ENCODE measurements at places on chromosomes 4 and X.

- no peak for DNase-seq
These were observed 2.9 kb downstream of the NDST4 start for GRCh38 chr4:115110191-115111181.

DNA sequence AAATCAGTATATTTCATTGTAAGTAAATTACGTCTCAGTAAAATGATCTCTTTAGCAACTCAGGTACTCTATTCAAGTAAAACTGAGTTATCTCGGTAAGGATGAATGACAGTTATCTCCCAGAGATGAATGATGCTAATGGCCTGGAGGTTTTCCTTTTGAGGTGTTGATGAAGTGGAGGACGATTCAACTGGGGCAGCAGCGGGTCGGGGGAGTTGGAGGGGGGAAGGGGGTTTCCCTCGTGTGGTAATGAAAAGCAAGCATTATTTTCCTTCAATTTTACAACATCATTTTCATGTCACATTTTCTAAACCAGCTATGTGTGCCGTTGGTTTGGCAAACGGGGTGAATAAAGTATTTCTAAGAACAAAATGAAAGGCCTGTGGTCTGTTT, 92.4 kb upstream of the ATXN3L start:
- DNase-seq, result no peak

DNA sequence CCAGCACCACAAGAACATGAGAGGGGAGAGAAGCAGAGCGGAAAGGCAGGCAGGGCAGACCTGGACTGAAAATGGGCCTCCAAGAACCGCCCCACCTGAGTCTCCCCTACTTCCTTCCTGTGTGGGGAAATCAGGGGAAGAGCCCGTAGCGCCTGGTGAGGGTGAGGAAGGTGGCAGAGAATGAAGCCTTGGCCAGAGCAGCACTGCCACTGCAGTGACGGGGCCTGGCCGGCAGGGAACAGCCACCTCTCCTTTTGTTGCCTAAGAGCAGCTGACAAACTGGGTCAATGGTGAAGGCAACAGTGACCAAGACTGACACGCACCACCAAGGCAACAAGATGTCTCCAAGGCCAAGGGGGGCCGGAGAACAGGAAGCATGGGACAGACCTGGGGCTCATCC, 58.4 kb upstream of the CBR4 start:
- no peak for DNase-seq

DNA sequence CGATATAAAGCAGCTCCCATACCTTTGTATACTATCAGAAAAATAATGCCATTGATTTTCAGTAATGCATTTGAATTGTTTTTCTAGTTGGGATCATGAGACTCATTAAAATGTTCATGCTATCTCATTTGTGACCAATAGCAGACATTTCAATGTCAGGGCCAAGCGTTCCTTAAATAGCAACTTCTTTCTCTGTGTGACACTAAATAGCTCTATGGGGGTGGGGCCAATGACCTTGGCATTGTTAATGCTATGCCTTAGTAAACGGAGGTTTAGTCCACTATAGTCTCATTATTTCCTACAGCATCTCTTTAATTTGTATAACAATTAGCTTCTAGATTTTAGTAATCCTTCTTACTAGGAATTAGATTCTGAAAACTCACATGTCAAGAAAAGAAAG, 48.6 kb upstream of the ARHGAP24 start:
- DNase-seq, result no peak

GRCh38 chr4:88276952-88277710, 7.2 kb downstream of the PPM1K start:
- DNase-seq, result no peak

DNA sequence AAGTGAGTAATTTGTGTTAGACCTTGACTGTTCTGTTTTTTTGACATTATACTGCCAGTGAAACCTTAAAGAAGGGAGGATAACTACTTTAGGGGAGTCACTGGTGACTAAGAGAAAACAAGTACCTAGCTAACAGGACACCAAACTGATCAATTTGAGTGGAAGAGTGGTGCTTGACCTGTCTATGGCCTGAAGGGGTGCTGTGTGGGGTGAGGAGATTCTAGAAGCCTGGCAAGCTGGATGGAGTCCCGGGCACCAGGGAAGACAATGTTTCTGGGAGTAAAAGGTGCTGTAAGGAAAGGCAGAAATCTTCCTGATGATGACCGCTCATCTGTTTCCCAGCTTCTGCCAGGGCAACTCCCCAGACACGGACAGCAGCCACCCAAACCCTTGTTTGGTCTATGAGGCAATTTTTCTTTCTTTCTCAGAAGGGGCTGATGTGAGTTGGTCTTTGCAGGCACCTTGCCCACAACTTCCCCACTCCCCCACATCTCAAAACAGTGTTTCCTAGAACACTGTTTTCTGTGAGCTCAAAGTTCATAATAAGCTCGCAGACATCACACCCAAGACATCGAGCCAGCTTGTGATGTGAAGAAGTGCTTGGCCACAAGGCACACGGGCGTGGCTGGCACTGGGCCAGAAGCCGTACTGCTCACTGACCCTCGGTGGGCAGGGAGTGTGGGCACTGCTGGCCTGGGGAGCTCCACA, 4.6 kb downstream of the TXK start:
- no peak for DNase-seq

DNA sequence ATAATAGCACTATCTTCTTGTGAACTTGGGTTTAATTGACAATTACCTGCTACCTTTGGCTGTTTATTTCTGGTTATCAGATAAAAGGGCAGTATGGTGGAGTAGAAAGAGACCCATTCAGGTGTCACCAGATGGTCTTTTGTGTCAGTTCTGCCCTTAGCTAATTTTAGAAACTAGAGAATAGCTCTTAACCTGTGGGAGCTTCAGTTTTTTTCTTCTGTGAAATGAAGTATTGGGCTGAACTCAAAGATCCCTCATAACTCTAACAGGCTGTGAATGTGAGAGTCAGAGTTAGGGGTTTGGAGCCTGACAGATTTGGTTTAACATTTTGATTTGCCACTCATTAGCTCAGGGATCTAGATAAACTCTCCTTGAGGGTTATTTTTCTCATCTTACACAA, 335.2 kb downstream of the PPP1R2C start:
- no peak for DNase-seq

- DNase-seq, result no peak
These were observed 5.5 kb downstream of the USP9X start for GRCh38 chrX:41090568-41091238.

- DNase-seq, result no peak
These were observed 51.5 kb upstream of the IL13RA2 start for GRCh38 chrX:115068896-115069295.

- DNase-seq, result no peak
These were observed 173.5 kb upstream of the FMR1 start for GRCh38 chrX:147738265-147738664.

- no peak for DNase-seq
These were observed at the start of gene TACR3 for GRCh38 chr4:103719830-103720207. Gene TACR3, minus strand, starts transcription at chr4:103719985. Its CDS starts 310 bp downstream, at chr4:103719675.

GRCh38 chr4:104749062-104749461, 254.4 kb upstream of the CXXC4 start:
- DNase-seq, result no peak

DNA sequence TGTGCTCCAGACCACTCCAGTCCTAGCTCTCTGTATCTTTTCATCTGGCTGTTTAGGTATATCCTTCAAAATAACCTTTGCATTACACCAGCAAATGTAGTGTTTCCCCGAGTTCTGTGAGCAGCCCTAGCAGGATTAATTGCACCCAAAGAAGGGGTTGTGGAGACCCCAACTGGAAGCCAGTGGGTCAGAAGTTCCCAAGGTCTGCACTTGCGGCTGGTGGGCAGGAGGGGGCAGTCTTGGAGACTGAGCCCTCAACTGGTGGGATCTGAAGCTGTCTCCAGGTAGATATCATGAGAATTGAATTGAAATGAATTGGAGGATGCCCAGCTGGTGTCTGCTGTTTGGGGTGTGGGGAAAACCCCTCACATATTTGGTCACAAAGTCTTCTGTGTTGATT, 1485.3 kb upstream of the TENM3 start:
- DNase-seq, result no peak

GRCh38 chr4:49709775-49710174, 723.7 kb downstream of the CWH43 start:
- no peak for DNase-seq

- DNase-seq, result no peak
These were observed 876.3 kb downstream of the C4orf33 start for GRCh38 chr4:129972257-129972656.

GRCh38 chr4:140870427-140870826, 114.2 kb upstream of the TBC1D9 start:
- DNase-seq, result no peak

- DNase-seq, result no peak
These were observed 12.2 kb downstream of the TET2 start for GRCh38 chr4:105158837-105159236.

GRCh38 chr4:187178084-187178483, 454.4 kb upstream of the FAT1 start:
- no peak for DNase-seq

All from hippocampal formation (tissue), 2 donors.